ENCODE measurements at places on chromosomes 5 and 9.

DNA sequence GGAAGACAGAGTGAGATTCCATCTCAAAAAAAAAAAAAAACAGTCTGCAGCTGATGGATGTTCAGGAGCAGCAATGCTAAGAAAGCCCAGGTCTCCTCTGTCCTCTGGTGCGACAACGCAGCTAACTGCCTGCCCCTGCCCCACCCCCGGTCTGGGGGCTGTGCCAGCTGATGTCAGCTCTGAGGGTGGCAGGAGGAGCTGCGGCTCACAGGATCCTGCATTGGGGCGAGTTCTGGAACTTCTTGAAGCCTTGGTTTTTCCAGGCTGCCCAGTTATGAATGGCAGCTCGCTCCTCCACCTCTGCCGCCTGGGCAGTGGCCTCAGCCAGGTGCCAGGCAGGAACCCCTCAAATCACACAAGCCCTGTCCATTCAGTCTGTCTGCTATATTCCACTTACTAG, 113.5 kb downstream of the ROR2 start:
- no peak for DNase-seq

DNA sequence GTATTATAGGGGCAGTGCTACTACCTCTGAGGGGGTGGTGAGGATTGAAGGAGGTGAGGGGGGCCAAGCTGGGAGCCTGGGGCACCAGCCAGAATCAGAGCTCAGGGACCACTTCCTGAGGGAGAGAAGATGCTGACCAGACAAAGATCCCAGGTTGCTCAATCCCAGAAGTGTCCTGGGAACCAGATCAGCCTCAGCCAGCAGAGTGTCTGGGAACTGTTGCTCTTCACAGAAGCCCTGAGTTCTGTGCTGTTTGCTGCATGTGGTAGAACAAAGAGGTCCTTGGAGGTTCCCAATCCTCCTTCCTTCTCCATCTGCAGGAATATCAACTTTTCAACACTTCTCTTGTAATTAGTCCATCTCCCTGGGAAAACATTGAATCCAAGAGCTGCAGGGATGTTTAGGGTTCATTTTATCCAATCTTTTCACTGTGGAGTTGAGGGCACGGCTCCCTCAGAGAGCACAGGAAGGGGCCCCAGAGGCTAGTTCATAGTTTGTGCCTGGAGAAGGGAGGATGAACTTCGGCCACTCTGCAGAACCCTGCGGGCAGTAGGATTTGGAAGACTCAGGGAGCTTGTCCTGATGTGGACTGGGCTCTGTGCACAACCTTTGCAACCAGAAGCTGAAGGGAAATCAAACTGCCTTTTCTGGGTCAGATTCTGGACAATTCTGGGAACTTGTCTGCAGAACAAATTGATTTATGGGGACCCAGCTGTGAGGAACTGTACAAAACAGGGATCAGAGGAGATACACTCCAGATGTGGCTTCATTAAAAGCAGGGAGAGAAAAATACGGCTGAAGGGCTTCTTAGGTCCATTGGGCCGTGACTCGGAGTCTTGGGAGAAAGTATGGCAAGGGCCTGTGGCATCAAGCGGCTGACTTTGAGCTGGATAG, 57.1 kb downstream of the GALNT12 start:
- no peak for DNase-seq

DNA sequence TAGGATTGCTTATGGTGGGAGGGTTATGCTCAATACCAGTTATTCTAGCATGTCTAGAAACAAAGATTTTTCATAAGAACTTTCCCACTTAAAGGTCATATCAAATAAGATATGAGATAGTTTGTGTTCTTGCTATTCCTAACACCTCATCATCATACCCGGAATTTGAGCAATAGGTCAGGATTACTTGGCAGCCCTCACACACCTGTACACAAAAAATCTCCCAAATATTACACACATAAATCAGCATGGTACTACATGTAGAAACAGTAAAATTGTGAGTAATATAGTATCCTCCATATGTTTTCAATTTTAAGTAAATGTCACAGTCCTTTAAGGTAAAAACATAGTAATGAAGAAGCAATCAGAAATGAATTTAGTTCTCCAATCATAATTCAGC, 113.7 kb downstream of the SLC25A46 start:
- no peak for DNase-seq

DNA sequence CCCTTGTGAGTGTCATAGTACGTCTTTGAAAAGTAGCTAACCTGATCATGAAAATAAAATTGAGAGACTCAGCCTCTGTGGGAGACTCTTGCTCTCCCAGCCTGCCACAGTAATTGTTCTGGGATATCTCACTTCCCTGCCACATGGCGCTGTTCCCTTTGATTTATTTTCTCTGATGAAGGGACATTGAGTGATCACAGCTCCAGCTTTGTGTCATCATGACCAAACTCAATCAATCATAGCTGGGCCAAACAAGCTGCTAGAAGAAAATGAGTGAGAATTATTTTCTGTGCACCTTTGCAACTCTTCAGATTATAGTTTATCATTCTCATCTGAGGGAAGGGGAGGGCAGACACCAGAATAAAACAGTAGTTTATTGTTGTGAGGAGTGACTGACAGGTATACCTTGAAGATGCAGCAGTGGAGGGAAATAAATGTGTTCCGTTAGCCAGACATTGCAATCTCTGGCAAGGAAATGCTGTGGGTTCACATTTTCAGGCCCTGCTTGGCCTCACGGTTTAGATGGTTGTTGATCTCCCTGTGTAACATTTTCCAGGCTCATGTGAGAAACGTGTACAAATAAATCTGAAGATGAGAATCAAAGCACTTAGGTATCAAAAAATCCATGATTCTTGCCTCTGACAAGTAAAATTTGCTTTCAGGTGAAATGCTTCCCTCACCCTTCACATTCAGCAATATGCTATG, 174.7 kb upstream of the FBXL17 start:
- no peak for DNase-seq

GRCh38 chr9:94650949-94651348, 11.6 kb upstream of the FBP1 start:
- DNase-seq: no peak
